ENCODE measurements at places on chromosomes 13 and 19.

- no peak for DNase-seq
Observed at GRCh38 chr13:112182251-112182650, 115.3 kb downstream of the SOX1 start.

GRCh38 chr13:29706923-29707322 lies 111.4 kb upstream of the SLC7A1 start:
- no peak for DNase-seq

DNA sequence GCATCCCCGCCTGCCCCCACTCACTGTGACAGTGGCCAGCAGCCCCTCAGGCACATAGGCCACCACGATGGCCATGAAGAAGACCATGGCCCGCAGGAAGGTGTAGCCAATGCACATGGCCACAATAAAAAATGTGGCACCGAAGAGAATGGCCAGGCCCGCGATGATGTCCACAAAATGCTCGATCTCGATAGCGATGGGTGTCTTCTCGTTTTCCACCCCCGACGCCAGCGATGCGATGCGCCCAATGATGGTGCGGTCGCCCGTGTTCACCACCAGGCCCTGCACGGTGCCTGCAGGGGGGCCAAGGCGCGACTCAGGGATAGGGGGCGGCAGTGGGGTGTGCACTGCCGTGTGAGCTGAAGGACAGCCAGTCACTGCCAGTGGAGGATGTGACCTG lies 3.7 kb downstream of the ATP4A start:
- DNase-seq: peak; percentile 37

DNA sequence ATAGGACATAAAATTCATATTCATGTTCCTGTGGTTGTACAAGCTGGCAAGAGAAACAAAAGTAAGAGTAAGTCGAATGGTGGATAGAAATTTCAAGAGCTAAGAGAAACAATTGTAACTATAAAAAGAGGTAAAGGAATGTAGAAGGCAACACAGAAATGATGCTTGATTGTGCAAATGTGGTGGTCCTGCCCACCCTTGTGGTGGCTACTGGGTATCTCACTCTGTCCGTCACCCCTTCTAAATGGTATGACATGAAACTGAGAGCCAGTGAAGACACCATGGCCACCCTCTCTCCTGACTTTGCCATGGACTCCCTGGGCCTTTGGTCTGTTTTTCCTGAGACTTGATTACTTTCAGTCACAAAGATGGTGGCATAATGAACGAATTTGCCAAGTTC lies 925.9 kb upstream of the SLITRK6 start:
- no peak for DNase-seq

- no peak for DNase-seq
Observed at GRCh38 chr19:54252845-54253244, 4.2 kb downstream of the LILRB5 start.

DNA sequence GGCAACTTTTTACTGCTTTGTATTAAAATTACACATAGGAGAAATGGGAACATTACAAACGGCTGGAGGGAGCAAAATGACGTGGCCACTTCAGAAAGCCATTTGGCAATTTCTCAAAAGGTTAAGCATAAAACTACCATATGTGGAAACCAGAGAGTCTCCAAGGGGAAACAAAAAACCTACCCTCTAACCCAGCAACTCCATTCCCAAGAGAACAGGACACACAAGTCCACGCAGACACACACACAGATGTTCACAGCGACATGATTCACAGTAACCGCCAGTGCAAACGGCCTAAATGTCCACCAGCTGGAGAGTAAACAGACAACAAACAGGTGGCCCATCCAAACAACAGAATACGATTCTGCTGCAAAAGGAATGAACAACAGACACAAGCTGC lies 37.2 kb downstream of the STK24 start:
- no peak for DNase-seq

- DNase-seq: peak; percentile 83
Observed at GRCh38 chr13:49495783-49496762, at the start of gene PHF11. PHF11 (plus strand) TSS chr13:49495953; CDS start chr13:49496002, 49 bp downstream.

DNA sequence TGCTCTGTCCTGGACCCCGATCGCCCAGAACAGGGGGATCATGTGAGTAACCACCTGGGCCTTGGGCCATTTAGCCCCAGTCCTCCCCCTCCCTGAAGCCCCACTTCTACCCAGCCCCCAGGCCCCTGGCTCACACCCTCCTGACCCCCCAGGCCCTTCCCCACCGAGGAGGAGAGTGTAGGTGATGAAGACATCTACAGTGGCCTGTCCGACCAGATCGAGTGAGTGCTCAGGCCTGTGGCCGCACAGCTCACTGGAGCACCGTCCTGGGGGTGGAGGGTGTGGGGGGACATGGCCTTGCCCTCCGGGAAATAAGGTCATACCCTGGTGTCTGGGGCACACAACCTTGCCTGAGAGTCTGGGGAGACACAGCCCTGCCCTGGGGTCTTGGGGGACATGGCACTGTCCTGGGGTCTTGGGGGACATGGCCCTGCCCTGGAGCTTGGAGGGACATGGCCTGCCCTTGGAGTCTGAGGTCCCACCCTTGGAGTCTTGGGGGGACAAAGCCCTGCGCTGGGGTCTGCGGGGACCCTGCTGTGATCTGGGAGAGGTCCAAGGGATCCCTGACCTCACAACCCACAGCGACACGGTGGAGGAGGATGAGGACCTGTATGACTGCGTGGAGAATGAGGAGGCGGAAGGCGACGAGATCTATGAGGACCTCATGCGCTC lies 49.3 kb downstream of the VAV1 start:
- no peak for DNase-seq

DNA sequence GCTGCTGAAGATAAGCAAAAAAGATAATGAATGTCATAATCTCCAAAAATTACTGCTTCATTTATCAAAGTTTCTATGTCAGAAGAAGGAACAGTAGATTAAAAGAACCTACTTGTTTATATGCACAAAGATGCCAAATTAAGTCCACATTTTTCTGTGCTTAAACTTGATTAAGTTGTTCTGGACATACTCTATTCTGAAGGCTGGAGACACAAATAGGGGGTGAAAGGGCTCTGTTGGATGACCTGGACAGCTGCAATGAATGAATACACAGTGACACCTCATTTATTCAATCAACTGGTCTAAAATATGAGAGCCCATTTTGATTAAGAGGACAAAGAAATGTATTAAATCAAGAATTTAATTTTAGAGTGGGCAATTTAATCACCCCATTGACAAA lies 276.3 kb upstream of the PCDH9 start:
- DNase-seq: no peak

Data from ecto neural progenitor cell (in vitro differentiated cells).